Tibial artery (tissue), 4 donors: ENCODE measurements at places on chromosomes 4 and X.
A peak's percentile ranks its signal among the peaks of the same experiment; 100 is the strongest.

DNA sequence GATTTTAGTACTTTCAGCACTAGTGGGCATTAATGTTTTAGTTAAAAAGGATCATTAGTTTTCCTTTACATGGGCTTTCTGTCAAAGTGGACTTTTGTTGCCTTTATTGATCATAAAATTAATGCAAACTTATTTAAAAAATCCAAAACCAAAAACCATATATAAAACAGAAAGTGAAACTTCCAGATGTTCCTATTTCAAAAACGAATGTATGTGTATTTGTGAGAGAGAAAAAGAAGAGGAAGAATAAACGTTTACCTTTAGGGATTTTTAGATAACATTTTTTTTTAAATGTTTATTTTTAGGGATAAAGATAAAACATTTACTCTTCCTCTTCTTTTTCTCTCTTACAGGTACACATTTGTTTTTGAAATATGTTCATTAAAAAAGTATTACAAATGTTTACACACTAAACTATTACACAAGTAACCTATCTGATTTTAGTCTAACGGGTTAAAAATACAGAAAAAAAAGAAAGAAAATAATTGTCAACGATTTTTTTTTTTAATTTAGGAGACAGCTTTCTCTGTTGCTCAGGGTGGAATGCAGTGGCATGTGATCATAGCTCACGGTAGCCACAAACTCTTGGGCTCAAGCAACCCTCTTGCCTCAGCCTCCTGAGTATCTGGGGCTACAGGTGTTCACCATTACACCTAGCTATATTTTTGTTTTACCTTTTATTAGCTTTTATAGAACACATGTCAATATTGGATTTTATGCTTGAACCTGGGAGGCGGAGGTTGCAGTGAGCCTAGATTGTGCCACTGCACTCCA is 16.8 kb upstream of the COX18 start:
- DNase-seq, result no peak

DNA sequence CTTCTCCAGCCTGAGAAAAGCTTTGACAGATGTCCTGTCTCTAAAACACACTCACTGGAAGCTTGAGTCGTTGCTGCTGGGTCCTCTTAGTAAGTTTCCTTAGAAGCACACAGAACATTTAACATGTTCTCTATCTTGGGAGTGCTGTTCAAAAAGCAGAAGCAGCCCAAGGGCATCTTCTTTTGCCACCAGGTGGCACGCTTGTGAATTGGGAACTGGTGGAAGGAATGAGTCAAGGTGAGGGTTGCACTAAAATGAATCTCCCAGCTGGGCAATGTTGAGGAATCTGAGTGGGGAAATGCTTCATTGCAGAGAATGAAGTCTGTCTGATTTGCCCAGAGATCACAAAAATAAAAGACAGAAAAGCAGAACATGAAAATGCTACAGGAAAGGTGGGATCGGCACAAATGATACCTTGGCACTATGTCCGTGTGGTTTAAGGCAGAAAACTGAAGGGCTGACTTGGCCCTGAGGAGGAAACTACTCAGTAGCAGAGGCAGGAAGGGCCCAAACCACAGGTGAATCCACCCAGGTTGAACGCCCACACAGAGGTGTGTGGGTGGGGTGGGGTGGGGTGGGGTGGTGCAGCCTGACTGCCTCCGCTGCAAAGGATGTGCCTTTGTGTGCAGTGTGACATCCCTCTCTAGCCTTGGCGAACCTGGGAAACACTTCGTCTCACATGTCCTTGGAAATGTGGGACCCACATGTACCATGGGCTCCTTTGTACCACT is 26.0 kb downstream of the KIT start:
- no peak for DNase-seq

GRCh38 chrX:23509256-23509655 is 158.0 kb upstream of the PRDX4 start:
- no peak for DNase-seq

- DNase-seq, result no peak
Observed at GRCh38 chrX:69543572-69543971, 39.4 kb downstream of the NALF2 start.

- DNase-seq, result no peak
Observed at GRCh38 chr4:99852199-99852749, 35.6 kb downstream of the DAPP1 start.

DNA sequence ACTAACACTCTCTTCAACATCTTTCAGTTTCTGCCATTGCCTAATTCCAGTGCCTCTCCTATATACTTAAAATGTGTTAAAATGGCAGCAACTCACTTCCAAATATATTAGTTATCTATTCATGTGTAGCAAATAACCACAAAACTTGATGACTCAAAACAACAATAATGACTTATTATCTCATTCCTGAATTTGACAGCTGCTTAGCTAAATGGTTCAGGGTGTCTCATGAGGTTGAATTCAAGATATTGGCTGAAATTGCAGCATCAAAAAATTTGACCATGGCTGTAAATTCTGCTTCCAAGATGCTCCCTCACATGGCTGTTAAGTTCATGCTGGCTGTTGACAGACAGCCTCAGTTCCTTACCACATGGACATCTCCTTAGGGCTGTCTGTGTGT is 25.3 kb downstream of the PITX2 start:
- no peak for DNase-seq

GRCh38 chrX:31057691-31058090 is 14.2 kb downstream of the FTHL17 start:
- DNase-seq, result no peak

GRCh38 chr4:81844717-81845116 is 373.0 kb upstream of the RASGEF1B start:
- peak; percentile 77 for DNase-seq

DNA sequence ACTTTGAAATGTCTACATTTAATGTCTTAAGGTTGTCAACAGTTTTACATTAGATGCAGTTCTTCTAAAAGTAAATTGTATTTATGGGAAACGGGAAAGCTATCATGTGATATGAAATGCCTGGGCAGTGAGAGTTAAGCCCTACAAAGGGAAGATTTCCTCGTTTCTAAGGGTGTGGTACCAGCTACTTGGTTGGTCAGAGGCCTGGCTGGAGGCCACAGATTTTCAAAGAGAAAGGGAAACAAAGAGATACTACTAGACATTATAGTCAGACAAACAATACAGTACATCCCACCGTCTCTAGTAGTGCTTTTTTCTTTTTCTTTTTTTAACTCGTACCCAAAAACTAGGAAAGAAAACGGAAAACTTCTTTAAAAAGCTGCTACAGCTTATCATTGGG is 467.8 kb downstream of the PCDH7 start:
- no peak for DNase-seq

DNA sequence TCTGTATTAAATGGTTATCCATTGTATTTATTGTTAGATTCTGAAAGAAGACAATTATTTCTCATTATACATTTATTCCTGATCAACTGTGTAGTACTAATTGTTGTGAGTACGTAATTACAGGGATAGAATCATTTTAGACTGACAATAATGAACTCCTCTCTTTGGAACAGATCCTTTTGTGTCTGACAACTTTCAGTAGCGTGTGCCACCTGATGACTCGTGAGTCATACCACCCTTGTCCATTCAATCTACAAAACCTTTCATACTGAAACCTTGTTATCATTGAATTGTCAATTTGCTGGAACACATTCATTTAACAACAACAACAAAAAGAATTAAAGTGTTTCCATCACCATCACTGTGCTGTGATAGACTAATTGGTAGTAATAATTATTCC is 602.7 kb upstream of the PCDH7 start:
- DNase-seq, result no peak

DNA sequence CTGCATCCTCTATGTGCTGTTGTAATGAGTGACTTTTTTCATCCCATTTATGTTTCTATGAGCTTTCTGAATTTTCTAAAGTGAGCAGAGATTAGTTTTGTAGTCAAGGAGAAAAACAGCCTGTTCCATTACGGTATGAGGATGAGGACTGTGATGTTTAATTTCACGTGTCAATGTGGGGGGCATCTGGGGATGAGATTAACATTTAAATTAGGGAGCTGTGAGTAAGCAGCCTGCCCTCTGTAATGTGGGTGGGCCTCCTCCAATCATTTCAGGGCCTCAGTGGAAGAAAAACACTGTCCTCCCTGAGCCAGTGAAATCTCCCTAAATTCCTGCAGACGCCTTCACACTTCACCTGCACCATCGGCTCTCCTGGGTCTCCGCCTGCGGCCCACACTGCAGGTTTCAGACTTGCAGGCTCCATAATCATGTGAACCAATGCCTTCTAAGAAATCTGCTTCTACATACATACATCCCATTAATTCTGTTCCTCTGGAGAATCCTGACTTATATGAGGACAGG is 121.7 kb downstream of the AFAP1 start:
- DNase-seq, result no peak

DNA sequence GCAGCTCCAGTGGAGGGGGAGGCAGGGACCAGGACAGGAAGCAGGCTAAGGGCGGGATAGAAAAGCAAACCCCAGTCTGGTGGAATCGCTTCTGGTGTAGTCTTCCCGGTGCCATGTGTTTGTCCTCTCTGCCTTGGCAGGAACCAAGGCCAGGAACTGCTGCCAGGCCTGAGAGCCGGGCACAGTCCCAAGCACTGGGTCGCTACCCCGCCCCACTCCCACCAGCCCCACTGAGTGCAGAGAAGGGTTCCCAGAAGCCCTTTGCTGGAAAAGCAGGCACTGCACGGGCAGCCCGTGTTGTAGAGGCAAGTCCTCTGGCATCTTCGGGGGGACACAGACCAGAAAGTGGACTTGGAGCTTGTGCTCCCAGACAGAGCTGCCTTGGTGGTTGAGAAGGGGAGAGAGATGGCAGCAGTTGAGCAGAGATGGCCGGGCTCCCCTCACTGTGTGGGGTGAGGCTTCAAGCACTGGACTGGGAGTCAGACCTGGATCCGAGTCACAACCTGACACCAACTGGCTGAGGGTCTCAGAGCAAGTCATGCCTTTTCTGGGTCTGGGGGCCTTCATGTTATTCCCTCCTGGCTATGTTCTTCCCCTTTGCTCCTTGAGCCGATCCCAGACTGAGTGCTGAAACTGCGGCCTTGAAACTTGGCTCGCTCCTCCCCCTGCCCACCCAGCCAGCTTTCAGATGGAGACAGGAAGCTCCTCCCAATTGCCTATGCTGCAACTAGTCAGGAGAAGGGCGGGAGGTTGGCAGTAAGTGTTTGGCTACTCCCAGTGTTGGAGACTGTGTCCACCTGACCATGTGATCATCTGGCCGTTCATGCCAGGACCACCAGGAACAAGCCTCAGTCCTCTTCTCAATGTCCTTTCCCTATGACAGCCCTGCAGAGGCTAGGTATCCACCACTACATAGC is 59.7 kb upstream of the MTM1 start:
- DNase-seq, result peak; percentile 91

GRCh38 chr4:121034017-121034416 is 38.3 kb downstream of the NDNF start:
- DNase-seq, result peak; percentile 42

DNA sequence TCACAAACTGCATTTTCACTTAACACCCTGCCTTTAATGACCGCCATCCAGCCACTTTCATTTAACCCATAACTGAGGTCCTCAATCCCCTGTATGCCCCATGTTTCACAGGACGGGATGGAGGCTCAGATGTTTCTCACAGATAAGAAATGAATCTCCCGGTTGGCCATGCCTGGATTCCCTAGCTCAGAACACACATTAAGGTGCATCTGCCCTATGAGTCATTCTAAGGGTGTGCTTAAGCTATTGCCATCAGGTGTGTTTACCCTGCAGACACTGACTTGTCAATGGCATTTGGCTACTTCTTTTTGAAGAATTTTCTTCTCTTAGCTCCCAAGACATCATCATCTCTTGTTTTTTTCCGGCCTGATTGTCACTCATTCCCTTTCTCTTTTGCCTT is 222.6 kb upstream of the SMIM31 start:
- no peak for DNase-seq

DNA sequence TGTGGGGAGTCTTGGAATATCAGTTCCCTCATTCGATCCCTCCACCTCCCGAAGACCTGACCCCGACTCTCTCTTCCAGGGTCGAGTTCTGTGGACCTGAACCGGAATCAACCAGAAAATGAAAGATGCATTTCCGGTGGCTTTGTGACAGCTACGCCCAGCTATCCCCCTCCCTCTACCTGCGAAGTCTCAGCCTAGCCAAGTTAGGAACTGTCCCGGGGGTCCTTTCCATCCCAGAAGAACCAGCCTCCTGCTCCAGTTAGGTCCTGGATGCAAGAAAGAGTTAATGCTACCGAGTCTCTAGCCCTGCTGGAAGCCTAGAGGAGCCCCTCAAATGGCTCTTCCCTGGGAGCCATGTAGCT is 13.4 kb upstream of the ETDC start:
- no peak for DNase-seq

GRCh38 chrX:96424007-96424406 is 260.6 kb upstream of the DIAPH2 start:
- DNase-seq, result no peak

GRCh38 chrX:130082244-130083106 is 27.8 kb downstream of the ELF4 start:
- peak; percentile 49 for DNase-seq

GRCh38 chr4:76995776-76996175 is 46.2 kb downstream of the SEPTIN11 start:
- no peak for DNase-seq

GRCh38 chr4:22897520-22898108 is 204.9 kb downstream of the GBA3 start:
- DNase-seq, result no peak

DNA sequence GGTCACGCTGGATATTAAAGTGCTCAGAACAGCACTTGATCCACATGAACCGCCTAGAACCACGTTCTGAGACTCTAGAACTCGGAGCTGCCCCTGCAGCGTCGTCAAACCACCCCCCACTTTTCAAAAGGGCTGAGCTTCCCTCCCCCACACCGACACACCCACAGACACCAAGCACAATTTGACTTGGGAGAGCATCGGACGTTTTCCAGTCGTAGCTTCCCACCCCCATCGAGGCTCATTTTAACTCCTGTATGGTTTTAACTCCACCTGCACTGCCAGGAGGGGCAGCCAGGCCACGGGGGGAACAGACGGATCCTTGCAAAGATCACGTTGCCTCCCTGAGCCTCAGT is 26.3 kb downstream of the PPP2R2C start:
- DNase-seq, result no peak

DNA sequence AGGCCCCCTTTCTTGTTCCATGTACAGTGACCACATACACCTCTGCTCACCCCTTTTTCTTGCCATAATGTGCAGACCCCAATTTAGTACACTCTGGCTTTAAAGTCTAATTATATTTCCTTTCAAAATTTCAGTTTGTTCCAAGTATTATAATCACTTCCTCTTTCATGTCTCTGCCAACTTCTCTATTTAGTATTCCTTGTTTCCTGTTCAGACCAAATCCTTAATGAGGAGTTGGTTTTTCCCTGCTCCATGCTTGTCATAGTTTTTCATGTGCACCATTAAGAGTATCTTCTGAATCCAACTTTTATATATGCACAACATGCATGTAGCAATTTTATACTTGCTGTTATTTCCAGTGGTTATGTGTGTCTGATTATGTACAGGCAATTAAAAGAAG is 32.3 kb downstream of the USP53 start:
- DNase-seq, result no peak

GRCh38 chr4:4864443-4864939 is 5.0 kb downstream of the MSX1 start:
- no peak for DNase-seq

- DNase-seq, result no peak
Observed at GRCh38 chrX:150902434-150903109, 4.1 kb upstream of the CD99L2 start.

- DNase-seq, result no peak
Observed at GRCh38 chr4:90621080-90621479, 493.9 kb downstream of the CCSER1 start.
